HS-5 (cell line): ENCODE measurements at places on chromosomes 4 and X.

DNA sequence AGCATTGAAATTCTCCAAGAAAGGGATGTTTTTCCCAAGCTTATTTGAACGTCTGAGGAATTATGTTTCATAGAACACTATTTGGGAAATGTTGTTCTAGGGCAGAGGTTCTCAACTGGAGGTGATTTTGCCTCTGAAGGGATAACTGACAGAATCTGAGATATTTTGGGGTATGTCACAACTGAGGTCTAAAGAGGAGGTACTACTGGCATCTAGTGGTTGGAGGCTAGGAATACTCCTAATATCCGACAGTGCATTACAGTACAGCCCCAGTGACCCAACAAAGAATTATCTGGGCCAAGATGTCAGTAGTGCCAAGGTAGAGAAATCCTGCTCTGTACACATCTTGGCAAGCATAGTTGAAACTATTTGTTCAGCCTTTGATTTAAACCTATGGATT is 6.4 kb downstream of the HSPA4L start:
- DNase-seq, result no peak

GRCh38 chrX:31217084-31217483 is 145.2 kb upstream of the FTHL17 start:
- DNase-seq, result no peak

DNA sequence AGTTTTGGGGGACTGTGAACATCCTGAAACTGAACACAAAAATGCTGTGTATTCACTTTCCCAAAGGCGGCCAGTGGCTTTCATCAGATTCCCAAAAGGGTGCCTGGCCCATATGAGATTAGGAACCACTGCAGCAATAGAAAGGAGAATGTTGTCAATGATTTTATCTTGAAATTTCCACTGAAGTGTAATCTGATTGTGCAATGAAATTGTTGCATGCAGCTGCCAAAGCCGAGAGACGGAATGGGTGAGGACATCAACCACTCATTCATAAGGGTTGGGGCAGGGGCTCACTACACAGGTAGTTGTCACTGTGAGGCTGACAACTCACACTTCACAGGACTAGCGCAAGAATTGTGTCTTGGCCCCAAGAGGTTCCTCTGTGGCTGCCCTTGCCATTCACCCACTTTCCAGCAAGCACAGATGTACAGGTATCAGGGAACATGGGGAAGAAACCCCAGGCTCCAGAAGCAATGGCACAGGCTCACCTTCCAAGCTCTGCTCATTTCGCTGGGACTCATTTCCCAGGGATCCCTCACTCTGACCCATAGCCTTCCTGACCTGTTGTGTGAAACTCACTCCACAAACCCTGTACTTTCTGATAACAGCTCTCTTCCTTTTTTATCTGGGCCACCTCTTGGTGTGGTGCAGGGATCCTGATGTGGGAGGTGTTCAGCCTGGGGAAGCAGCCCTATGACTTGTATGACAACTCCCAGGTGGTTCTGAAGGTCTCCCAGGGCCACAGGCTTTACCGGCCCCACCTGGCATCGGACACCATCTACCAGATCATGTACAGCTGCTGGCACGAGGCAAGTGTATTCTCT is 48.8 kb downstream of the BMX start:
- DNase-seq, result no peak

DNA sequence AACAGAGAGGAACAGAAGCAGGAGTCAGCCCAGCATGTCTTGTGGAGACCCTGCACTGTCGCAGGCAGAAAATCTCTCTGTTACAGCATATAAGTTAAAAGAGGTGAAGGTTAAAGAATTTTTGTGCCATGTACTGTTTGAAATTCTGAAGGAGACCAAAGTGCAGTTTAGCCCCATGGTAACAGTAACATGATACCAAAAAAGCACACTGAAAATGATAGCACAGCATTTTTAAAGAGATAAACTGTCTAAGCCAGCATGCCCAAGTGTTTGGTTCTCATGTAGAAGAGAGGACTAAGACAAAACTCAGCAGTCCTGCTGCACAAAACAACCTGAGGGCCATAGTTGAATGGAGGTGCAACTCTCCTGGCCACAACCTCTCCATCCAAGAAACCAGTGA is 41.9 kb upstream of the PARM1 start:
- no peak for DNase-seq
